ENCODE measurements at places on chromosomes 4 and X.

DNA sequence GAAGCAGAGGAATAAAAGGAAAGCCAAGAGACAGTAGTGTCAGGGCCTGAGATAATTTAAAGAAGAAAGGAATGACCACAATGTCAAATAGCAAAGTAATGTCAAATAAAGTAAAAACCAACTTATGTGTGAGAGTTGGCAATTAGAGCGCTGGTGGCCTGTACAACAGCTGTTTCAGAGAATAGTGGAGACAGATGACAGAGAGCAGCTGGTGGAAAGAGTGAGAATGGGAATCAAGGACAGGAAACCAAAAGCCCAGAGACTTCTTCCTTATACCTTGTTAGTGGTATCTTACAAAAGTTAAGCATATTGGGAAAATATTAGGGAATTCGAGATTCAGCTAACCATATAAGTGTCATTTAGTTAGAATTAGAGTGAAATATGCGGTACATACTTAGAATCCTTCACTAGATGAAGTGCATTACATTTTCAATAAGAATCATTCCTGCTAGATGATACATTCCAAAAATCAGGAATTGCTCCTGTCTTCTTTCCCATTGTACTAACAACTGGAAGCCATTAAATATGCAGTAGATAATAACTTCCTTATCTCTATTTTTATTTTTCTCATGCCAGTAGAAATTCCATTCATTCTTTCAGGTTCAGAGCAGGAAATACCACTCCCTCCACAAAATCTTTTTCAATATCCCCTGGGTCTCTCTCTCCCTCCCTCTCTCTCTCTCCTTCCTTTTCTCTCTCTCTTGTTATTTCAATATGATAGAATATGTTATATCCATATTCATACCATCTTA lies 525.4 kb downstream of the CENPC start:
- DNase-seq, result no peak

DNA sequence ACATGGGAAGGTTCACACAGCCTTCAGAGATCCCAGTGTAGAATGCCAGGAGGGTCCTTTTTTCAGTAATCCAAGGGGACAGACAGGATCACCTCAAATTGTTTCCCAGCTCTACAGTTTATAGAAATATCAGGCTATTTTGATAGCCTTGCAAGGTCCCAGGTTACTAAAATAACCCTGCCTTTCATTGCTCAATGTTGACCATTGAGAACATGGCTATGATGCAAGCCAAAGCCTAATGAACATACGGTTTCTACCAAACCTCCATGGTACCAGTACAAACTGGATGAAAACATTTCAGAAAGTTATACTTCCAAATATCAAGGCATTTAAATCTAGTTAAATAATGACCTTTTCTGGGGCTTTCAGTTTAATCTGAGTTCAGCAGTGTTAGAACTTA lies 151.5 kb downstream of the PLS3 start:
- no peak for DNase-seq

DNA sequence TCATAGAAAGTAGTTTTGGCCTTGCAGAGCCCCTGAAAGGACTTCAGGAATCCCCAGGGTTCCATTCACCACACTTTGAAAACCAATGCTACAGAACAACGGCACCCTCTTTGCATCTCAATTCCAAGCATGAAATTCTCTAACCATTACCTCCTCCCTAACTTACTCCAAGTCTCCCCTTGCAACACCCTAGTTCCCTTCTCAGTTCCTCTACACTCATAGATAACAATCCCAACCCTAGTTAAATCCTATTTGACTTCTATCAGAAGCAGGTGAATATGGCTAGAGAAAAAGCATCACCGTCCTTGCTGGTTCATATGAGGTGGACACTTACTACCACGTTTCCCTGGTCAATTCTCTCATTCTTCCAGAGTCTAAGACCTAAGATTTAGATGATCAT lies 2.4 kb downstream of the RCHY1 start:
- DNase-seq, result no peak

DNA sequence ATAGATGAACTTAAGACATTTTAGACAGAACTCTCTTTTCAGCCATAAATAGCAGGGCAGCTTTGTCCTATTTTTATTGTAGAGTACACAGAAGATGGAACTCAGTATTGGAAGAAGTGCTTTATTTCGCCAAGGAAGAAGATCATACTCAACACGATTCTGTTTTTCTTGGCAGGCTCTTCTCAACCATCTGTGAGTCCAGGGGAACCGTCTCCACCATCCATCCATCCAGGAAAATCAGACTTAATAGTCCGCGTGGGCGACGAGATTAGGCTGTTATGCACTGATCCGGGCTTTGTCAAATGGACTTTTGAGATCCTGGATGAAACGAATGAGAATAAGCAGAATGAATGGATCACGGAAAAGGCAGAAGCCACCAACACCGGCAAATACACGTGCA lies 37.6 kb downstream of the KIT start:
- no peak for DNase-seq

- peak; percentile 58 for DNase-seq
These were observed 53.1 kb downstream of the CCNI start for GRCh38 chr4:77022560-77023179.

GRCh38 chr4:147059064-147059731 lies 113.5 kb upstream of the TTC29 start:
- DNase-seq, result no peak

DNA sequence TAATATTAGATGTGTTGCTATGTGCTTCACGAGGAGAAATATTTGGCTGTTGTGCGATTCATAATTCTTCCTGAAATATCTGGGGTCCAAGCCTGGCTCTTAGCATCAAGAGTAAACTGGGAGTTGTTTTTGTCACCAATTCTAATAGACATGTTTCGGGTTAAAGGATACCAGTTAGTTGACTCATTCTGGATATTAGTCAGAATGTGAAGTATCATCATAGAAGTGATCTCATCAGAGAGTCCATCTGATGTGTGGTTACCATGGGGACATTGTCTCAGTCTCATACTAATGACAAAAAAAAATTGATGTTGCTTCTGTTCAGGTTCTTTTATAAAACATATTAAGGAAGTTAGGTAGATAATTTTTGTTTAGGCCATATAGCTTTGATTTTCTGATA lies 57.2 kb upstream of the MTMR1 start:
- DNase-seq, result no peak

DNA sequence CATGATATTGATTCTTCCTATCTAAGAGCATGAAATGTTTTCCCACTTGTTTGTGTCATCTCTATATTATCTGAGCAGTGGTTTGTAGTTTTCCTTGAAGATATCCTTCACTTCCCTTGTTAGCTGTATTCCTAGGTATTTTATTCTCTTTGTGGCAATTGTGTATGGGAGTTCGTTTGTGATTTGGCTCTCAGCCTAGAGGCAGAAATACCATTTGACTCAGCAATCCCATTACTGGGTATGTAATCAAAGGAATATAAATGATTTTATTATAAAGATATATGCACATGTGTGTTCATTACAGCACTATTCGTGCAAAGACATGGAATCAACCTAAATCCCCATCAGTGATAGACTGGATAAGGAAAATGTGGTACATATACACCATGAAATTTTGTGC lies 172.7 kb upstream of the IL15 start:
- no peak for DNase-seq

- DNase-seq, result no peak
These were observed 198.9 kb downstream of the MID1IP1 start for GRCh38 chrX:38999967-39000745.

All from NT2/D1 (cell line).